Forelimb muscle (tissue), 1 donor: ENCODE measurements at places on chromosomes 12 and 14. TPM values are rescaled to one million over a fixed set of nuclear protein-coding genes. Genes with fewer than 3 reads are reported as not detected.

The INHBC gene
- polyA plus RNA-seq, result 0.25 TPM

The MYH6 gene
- polyA plus RNA-seq, result 7.0 TPM

The KRT7 gene
- 0.86 TPM for polyA plus RNA-seq

The KLHL33 gene
- 1.1 TPM for polyA plus RNA-seq

The SIX6 gene
- 0.08 TPM for polyA plus RNA-seq

- DNase-seq, result no peak
These were observed 877.7 kb downstream of the SLC6A15 start for GRCh38 chr12:84034871-84035270.

- no peak for DNase-seq
These were observed 36.6 kb downstream of the EID3 start for GRCh38 chr12:104340177-104340576.

DNA sequence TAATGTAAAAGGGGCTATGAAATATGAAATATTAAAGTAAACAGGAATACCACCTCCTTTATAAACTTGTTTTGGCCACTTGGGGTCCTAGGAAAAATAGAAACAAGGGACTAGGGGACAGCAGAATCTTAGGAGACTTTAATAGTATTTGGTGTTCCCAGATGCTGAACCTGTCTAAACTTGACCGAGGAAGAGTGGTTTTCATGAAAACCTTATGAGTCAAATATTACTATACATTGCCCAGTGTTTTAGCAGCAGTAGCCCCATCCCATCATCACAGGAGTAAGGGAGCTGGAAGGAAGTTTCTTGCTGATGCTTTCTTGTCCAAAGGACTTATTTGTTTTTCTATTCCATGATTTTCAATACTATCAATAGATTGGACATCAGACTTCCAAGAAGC is 177.5 kb upstream of the CAND1 start:
- no peak for DNase-seq

DNA sequence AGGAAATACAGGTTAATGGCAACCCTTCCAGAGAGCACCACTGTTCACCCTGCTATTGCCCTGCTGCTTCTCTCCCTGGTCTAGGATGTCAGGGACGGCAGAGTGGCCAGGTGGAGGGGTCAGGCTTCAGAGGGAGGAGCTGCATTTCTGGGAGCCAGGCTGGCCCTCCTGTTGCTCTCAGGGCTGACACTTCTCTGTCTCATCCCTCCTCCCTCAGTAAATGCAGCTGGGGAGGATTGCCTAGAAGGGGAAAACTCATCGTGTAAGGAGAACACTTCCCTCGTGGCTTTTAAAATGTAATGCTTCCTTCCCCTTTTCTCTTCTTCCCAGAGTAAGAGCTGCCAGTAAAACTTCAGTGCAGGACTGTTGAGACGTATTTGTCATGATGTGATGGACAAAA is 20.8 kb downstream of the SUSD6 start:
- DNase-seq, result no peak

- DNase-seq, result no peak
These were observed 115.8 kb upstream of the MED13L start for GRCh38 chr12:116393255-116393654.

DNA sequence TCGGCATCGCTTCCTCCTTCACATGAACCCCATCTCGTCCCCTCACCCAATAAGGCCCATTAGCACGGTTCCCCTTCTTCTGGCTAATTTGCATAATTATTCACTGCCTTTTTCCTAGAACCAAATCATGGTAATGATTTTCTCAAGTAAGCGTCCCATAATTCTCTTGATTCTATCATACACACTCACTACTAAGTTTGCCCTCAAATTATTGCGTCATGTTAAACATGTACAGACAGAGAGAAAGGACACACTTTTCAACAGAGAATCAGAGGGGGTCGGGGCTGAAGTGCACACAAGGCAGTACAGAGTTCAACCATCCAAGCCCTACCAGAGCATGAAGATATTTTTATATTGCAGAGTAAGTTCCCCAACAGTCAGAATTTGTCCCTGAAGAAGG is 256.6 kb downstream of the FOXN3 start:
- DNase-seq, result no peak
